ENCODE measurements at places on chromosomes 13 and 19. TPM values are rescaled to one million over a fixed set of nuclear protein-coding genes. Genes with fewer than 3 reads are reported as not detected.

GRCh38 chr19:35063940-35064818, 22.7 kb downstream of the HPN start:
- H3K27me3 ChIP-seq: no peaks in the 10 kb centered on the region
- H3K27ac ChIP-seq: no peak overlapping the region
- DNase-seq: peak; percentile 13

- H3K27me3 ChIP-seq: no peaks in the 10 kb centered on the region
- no peak overlapping the region for H3K4me3 ChIP-seq
- DNase-seq: no peak
- no peaks in the 10 kb centered on the region for H3K36me3 ChIP-seq
- no peak overlapping the region for H3K27ac ChIP-seq
These were observed 524.1 kb downstream of the GPC6 start for GRCh38 chr13:93750676-93751075.

GRCh38 chr19:7266832-7267231, 27.4 kb downstream of the INSR start:
- no peak for DNase-seq
- no peaks in the 10 kb centered on the region for H3K27me3 ChIP-seq
- no peaks in the 10 kb centered on the region for H3K36me3 ChIP-seq
- H3K27ac ChIP-seq: no peak overlapping the region
- H3K4me1 ChIP-seq: no peaks in the 10 kb centered on the region

DNA sequence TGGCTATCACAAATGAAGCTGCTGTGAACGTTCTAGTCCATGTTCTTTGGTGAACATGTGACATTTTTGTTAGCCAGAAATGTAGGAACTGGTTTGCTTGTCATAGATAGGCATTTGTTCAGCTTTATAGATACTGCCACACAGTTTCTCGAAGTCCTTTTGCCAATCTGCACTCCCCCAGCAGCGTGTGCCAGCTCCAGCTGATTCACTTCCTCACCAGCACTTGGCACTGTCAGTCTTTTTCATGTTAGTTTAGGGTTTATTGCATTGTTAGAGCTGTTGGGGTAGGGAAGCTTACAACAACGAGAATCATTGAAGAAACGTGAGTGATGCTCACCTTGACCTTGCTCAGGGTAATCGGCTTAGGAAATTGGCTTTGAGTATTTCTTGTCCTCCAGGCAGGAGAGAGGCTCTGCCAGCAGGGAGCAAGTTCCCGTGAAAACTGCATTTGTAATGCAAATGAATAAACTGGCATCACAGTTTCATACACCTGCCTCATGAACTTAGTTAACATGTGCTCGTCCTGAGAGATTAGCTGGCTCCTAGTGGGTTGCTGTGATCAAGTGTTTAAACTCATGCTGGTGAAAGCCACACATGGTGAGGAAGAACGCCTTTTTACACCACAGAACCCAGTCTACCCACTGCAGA, 83.9 kb downstream of the ING1 start:
- H3K4me3 ChIP-seq: no peak overlapping the region
- peak; percentile 36 for DNase-seq
- H3K36me3 ChIP-seq: no peaks in the 10 kb centered on the region

GRCh38 chr13:25777509-25777908, 274.3 kb downstream of the SHISA2 start:
- no peaks in the 10 kb centered on the region for H3K36me3 ChIP-seq
- no peak overlapping the region for H3K27ac ChIP-seq
- DNase-seq: no peak
- H3K27me3 ChIP-seq: no peaks in the 10 kb centered on the region

GRCh38 chr13:79724348-79725103, 243.6 kb downstream of the NDFIP2 start:
- peaks cover 3% of the 10 kb centered on the region for H3K4me1 ChIP-seq
- H3K27ac ChIP-seq: peak overlapping the region; percentile 24
- peak; percentile 93 for DNase-seq

- no peaks in the 10 kb centered on the region for H3K27me3 ChIP-seq
- DNase-seq: no peak
- no peaks in the 10 kb centered on the region for H3K36me3 ChIP-seq
- H3K27ac ChIP-seq: no peak overlapping the region
These were observed 572.5 kb downstream of the OLFM4 start for GRCh38 chr13:53601113-53601512.

The LILRB4 gene
- not detected for total RNA-seq

The HCN2 gene
- total RNA-seq: 0.37 TPM

DNA sequence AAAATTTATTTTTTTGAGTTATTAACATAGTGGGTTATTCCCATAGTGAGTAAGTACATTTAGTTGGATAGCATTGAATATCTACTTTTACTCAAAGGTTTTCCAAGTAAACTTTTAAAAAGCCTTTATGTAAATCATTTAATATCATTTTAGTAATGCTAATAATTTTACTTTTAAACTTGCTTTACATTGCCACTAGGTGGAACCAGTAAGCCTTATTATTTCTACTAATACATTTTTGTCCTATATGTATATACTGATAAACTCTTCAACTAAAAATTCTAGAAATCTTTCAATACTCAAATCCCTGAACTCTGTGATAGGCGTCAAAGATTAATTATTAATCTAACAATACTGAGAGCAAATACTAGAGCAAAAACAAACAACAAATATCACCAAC, 1709.2 kb upstream of the PCDH20 start:
- no peaks in the 10 kb centered on the region for H3K36me3 ChIP-seq
- no peaks in the 10 kb centered on the region for H3K27me3 ChIP-seq
- no peaks in the 10 kb centered on the region for H3K4me1 ChIP-seq
- H3K27ac ChIP-seq: no peak overlapping the region
- DNase-seq: peak; percentile 29

GRCh38 chr19:19420570-19421298, 15.3 kb downstream of the GATAD2A start:
- no peak for DNase-seq
- no peaks in the 10 kb centered on the region for H3K27me3 ChIP-seq
- no peaks in the 10 kb centered on the region for H3K36me3 ChIP-seq
- no peak overlapping the region for H3K27ac ChIP-seq
- no peak overlapping the region for H3K4me3 ChIP-seq

DNA sequence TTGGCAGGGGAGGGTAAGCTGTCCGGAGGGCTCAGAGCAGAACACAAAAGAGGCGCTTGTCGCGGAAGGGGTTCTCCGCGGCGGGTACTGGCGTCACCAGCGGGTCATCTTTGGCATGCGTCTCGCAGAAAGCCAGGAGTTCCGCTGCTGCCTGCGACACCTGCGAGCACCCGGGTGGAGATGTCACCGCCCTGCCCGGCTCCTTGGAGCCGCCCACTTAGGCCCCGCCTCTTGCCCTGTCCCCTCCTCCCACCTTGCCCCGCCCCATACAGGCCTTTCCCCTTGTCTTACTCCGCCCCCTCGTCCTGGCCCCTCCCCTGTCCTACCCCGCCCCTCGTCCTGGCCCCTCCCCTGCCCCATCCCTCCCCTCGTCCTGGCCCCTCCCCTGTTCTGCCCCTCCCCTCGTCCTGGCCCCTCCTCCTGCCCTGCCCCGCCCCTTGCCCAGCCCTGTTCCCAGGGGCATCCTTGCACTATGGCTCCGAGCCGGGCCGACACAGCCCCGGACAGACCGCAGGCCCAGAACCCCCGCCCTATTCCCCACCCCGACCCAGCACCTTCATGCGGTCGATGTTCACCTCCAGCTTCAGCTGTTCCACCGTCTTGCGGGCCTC, 1.9 kb downstream of the GNG8 start:
- no peak overlapping the region for H3K27ac ChIP-seq
- peak overlapping the region; percentile 32 for H3K4me3 ChIP-seq
- no peaks in the 10 kb centered on the region for H3K36me3 ChIP-seq
- DNase-seq: peak; percentile 75

- H3K4me1 ChIP-seq: peaks cover 4% of the 10 kb centered on the region
- no peaks in the 10 kb centered on the region for H3K27me3 ChIP-seq
- H3K4me3 ChIP-seq: no peak overlapping the region
- no peak for DNase-seq
These were observed 6.5 kb upstream of the USF2 start for GRCh38 chr19:35262101-35262761.

- DNase-seq: peak; percentile 80
- H3K36me3 ChIP-seq: no peaks in the 10 kb centered on the region
- no peak overlapping the region for H3K27ac ChIP-seq
- H3K27me3 ChIP-seq: peaks cover 3% of the 10 kb centered on the region
These were observed 8.0 kb upstream of the ZNF358 start for GRCh38 chr19:7507884-7508283.

DNA sequence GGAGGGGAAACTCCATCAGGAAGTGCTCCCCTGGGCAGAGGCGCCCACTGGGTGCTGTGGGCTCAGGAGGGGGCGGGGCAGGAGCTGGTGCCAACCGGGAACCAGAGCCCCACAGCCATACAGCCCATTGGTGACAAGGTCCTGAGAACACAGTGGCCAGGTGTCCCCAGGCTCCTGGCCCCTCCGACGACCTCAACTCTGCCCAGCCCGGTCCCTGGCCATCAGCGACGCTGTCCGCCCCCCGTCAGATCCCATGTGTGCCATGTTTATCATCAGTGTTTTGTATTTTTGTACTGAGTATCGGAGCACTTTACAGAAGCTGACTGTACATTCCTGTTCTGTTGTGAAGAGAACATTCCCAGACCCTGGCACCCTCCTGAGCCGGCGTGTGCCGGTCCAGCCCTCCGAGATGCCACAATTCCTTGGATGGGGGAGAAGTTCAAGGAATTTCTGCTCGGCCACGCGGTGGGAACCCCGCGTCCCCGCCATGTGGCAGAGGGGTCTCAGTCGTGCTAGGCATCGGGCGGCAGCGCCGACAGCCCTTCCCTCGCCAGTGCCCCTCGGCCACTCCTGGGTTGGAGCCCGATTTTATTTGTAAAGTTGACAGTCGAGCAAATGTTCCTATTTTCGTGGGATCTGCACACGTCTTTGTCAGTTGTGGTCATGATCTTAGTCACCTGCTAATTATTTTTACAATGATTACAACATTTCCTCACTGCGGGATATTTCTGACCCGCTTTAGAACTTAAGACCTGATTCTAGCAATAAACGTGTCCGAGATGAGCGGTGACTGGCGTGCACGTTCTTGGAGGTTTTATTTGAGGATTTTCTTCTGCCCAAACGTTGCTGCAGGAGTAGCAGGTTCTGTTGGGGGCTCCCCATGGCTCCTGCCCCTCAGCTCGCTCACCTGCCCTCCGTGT, 16.9 kb downstream of the PEX11G start:
- no peaks in the 10 kb centered on the region for H3K4me1 ChIP-seq
- H3K4me3 ChIP-seq: no peak overlapping the region
- no peak overlapping the region for H3K27ac ChIP-seq

The CTXN1 gene
- total RNA-seq: 31.1 TPM

The ZNF345 gene
- 3.4 TPM for total RNA-seq

The SYT3 gene
- 0.53 TPM for total RNA-seq

- DNase-seq: peak; percentile 24
- peak overlapping the region; percentile 93 for H3K27ac ChIP-seq
- H3K4me1 ChIP-seq: peaks cover 33% of the 10 kb centered on the region
- peaks cover 8% of the 10 kb centered on the region for H3K36me3 ChIP-seq
- H3K27me3 ChIP-seq: no peaks in the 10 kb centered on the region
- H3K4me3 ChIP-seq: no peak overlapping the region
These were observed 32.7 kb downstream of the ALG5 start for GRCh38 chr13:36966404-36966803.

- peaks cover 8% of the 10 kb centered on the region for H3K4me1 ChIP-seq
- peak overlapping the region; percentile 7 for H3K27ac ChIP-seq
- H3K27me3 ChIP-seq: no peaks in the 10 kb centered on the region
These were observed 519 bp downstream of the ZNF551 start for GRCh38 chr19:57682226-57682766.

- H3K27ac ChIP-seq: no peak overlapping the region
- H3K4me3 ChIP-seq: no peak overlapping the region
- no peaks in the 10 kb centered on the region for H3K27me3 ChIP-seq
- no peaks in the 10 kb centered on the region for H3K36me3 ChIP-seq
These were observed 173.8 kb upstream of the RNF113B start for GRCh38 chr13:98350746-98351330.

GRCh38 chr19:33304371-33304759, 2.0 kb upstream of the CEBPA start:
- no peak for DNase-seq
- no peak overlapping the region for H3K27ac ChIP-seq
- H3K4me3 ChIP-seq: no peak overlapping the region
- no peaks in the 10 kb centered on the region for H3K36me3 ChIP-seq
- H3K27me3 ChIP-seq: peaks cover 46% of the 10 kb centered on the region

The CASP14 gene
- not detected for total RNA-seq

- H3K27me3 ChIP-seq: no peaks in the 10 kb centered on the region
- H3K27ac ChIP-seq: peak overlapping the region; percentile 47
- H3K36me3 ChIP-seq: no peaks in the 10 kb centered on the region
- peaks cover 23% of the 10 kb centered on the region for H3K4me1 ChIP-seq
These were observed 123.3 kb downstream of the VWA8 start for GRCh38 chr13:41837629-41838028.

The SLC25A41 gene
- total RNA-seq: not detected

- H3K4me1 ChIP-seq: no peaks in the 10 kb centered on the region
- no peaks in the 10 kb centered on the region for H3K36me3 ChIP-seq
- DNase-seq: no peak
- no peaks in the 10 kb centered on the region for H3K27me3 ChIP-seq
These were observed 254.8 kb downstream of the FGF9 start for GRCh38 chr13:21925720-21926119.

GRCh38 chr13:71661921-71662320, 205.1 kb downstream of the DACH1 start:
- no peaks in the 10 kb centered on the region for H3K27me3 ChIP-seq
- peaks cover 15% of the 10 kb centered on the region for H3K4me1 ChIP-seq
- H3K4me3 ChIP-seq: no peak overlapping the region
- H3K27ac ChIP-seq: no peak overlapping the region
- H3K36me3 ChIP-seq: no peaks in the 10 kb centered on the region
- peak; percentile 92 for DNase-seq

DNA sequence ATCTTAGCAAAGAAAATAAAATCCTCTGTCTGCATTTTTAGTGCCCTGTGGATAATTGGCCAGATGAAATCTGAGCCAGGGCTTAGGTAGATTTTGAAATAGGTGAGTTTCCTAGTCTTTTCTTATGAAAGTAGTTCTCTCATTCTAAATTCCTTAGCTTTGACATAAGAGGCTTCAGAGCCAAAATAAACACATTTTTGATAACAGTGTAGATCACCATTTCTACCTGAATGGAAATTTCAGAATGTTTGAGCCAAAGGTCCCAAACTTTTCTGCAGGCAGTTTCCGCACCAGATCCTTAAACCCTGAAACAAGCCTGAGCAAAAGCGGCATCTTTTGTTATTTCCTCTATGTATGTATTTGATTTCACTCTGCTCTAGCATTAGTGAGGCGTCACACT, 551.2 kb downstream of the EFNB2 start:
- H3K27me3 ChIP-seq: no peaks in the 10 kb centered on the region
- DNase-seq: no peak
- H3K36me3 ChIP-seq: no peaks in the 10 kb centered on the region
- H3K4me1 ChIP-seq: no peaks in the 10 kb centered on the region

- no peak overlapping the region for H3K27ac ChIP-seq
- peaks cover 6% of the 10 kb centered on the region for H3K4me1 ChIP-seq
- peaks cover 6% of the 10 kb centered on the region for H3K27me3 ChIP-seq
- H3K4me3 ChIP-seq: no peak overlapping the region
These were observed 84.3 kb downstream of the TM9SF2 start for GRCh38 chr13:99585609-99586008.
